ENCODE measurements at places on chromosomes 12 and 14.

DNA sequence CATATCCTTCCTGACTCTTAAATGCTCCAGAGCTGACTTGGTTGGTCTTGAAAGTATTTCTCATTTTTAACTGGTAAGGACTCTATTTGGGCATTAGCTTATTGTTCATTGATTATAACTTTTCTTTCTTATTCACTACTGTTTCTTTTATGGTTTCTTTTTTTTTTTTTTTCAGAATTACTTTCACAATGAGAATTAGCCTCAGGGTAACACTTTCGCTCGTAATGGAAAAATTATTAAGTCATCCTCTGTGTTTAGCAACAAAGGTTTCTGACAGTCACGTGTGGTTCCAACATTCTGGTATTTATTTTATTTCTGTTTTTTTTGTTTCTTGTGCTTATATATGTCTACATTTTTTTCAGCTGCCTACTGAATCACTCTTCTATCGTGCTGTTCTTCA lies 80.0 kb downstream of the METTL25 start:
- no peak for DNase-seq

DNA sequence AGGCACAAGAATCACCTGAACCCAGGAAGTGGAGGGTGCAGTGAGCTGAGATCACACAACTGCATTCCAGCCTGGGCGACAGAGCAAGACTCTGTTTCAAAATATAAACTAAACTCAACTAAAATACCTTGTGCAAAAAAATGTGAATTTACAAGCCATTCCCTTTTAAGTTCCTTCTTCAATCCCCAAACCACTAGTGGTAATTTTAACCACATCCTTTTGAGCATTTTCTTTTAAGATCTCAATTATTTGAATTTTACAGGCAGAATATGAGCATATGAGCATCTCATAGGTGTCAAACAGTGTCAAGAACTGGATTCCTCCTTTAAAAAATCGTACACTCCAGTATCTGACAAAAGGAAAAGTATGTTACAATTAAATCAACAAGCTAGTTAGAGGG lies 57.0 kb upstream of the NPFF start:
- DNase-seq = no peak

GRCh38 chr14:58166005-58166983 lies 14.3 kb upstream of the ARMH4 start:
- DNase-seq = peak; percentile 75

- DNase-seq = peak; percentile 27
Measured at GRCh38 chr14:68232300-68233055, 412.9 kb downstream of the RAD51B start.

DNA sequence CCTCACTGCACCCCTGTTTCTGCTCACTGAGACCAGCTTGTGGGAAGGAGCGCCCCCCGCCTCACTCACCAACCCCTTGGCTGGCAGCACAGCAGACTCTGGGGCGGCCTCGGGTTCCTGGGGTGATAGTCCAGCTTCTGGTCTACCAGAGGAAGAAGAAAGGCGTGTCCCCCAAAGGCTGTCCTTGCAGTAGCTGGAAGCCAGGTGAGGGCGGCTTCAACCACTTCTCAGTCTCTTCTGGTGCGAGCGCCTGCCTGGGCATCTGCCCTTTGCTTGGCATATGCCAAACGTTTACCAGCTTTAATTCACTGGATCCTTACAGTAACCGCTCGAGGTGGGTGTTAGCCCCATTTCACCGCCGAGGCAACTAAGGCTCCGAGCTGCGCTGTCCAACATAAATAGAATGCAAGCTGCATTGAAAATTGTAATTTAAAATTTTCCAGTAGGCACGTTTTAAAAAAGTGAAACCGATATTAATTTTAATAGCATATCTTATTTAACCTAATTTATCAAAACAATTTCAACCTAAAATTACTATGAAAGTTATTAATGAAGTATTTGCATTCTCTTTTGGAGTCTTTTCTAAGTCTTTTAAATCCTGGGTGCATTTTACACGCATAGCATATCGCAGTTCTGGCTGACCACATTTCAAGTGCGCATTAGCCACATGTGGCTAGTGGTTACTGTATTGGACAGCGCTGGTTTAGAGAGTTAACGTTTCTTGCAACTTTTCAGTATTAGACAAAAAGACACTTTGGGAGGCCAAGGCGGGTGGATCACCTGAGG lies 872 bp downstream of the FAM177A1 start:
- no peak for DNase-seq

DNA sequence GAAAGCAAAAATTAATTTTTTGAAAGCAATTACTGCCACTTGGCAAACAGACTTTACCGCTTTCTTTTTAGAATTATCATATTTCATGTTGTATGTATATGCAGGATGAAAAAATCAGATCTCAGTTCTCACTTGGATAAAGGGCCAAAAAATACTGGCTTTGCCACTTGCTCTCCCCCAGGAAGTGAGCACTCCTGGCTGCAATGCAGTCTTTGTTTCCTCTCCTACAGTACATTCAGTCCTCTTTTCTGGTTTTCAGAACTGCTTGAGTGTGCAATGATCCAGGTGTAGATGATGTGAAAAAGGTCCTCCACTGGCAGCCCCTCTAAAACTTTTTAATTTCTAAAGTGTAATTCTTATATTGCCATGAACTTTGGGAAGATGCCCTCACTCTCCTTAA lies 183.4 kb downstream of the SLC25A21 start:
- DNase-seq = no peak

- peak; percentile 34 for DNase-seq
Measured at GRCh38 chr14:84254290-84254689, 1275.7 kb upstream of the FLRT2 start.

- no peak for DNase-seq
Measured at GRCh38 chr12:124462750-124463149, 104.7 kb downstream of the NCOR2 start.

DNA sequence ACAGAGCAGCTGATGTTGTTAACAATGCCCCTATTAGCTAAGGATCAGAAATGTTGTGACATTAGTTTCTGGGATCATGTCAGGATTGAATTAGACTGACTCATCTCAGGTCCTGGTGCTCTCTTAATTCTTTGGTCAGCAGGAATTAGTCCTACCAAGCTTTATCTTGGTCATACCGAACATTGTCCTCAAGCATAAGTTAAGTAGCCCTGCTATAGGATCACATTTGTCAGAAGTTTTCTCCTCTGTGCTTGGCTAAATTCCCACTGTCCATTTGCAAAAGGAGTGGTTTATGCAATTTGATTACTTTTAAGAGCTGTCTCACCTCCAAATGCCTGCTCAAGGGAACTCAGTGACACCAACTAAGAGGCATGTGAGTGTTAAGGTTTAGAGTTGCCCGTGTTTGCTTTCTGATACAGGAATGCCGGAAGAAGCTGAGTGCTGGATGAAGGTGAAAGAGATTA lies 48.4 kb upstream of the IFNG-AS1 start:
- DNase-seq = no peak

GRCh38 chr12:11854011-11854499 lies 204.6 kb downstream of the ETV6 start:
- DNase-seq = no peak

GRCh38 chr12:91722072-91722471 lies 423.6 kb downstream of the BTG1 start:
- no peak for DNase-seq

DNA sequence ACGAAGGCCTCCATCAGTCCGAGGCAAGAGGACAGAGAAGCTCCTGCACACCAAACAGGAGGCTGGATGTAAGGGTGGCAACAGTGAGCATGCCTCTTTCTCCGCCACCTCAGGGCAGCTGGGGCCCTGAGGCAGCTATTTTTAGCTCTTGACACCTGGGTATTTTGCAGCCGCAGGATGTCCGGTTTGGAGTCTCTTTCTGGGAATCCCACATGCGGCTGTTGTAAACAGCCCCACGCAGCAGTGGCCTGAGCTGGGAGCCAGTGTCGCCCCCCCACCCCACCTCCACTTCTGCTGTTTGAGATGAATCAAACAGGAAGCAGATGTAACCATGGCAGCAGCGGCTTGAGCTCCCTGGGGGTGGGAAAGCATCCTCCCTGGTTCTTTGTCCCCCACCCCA lies 11.7 kb downstream of the HDAC7 start:
- no peak for DNase-seq

DNA sequence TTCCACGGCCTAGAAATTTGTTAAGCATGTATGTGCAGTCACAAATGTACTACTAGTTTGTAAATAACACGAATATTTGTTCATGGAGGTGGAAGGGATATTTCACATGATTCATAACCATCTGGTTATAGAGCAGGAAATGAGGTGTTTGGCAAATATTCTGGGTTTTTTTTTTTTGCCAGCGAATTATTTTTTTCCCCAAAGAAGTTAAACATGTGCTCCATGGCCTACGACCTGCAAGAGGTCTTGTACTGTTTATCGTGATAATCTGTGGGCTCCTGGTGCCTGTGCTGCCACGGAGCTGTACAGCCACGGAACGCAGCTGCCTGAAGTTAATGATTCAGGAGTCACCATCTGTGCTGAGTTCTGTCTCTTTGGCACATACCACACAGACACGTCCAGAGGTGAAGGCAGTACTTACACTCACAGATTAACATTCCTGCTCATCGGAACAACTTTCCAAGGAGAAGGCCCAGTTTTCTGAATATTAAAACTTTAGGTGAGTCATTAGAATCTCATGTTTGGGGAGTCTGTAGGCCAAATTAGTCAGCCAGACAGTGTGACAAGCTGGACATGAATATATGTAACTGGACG lies 156.3 kb downstream of the TMX1 start:
- no peak for DNase-seq

- DNase-seq = no peak
Measured at GRCh38 chr14:28772613-28773012, 6.0 kb downstream of the FOXG1 start.
